NCI-H748 treated with DMSO at 0.1 percent for 48 hours (cell line): ENCODE measurements at places on chromosomes 1 and 21.

DNA sequence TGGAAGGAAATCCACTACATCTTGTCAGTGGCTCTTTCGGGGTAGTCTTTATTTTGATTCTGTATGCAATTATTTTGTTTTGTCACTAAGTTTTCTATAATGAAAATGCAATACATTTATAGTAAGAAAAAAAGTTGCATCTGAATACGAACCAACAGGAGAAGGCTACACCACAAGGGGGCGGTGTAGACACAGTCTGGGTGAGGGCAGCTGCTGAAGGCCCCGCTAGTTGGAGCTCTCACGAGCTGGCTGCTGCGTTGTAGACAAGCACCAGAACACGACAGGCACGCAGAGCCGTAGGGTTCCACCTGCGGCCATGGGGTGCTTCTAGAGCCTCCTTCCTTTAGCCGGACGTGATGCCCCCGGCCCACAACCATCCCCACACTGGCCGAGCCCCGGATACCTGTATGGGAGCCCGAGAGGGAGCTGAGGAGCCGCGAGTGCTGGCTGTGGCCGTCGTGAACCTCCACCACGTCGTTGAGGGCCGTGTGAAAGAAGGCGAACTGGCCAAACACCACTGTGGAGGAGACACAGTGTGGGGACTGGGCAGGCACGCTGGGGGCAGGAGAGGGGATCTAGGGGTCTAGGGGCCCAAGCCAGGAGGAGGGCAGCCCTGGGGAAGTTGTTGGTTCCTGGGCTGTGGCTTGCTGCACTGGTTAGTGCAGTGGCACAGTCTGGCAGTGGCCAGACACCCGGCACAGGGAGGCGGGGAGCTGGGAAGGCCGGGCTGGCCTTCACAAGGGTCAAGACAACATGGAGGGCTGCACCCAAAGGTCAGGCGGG lies 160.8 kb downstream of the ZSCAN20 start:
- peak; percentile 51 for DNase-seq

GRCh38 chr1:6445062-6445763 lies 20.6 kb downstream of the ESPN start:
- no peak for DNase-seq

DNA sequence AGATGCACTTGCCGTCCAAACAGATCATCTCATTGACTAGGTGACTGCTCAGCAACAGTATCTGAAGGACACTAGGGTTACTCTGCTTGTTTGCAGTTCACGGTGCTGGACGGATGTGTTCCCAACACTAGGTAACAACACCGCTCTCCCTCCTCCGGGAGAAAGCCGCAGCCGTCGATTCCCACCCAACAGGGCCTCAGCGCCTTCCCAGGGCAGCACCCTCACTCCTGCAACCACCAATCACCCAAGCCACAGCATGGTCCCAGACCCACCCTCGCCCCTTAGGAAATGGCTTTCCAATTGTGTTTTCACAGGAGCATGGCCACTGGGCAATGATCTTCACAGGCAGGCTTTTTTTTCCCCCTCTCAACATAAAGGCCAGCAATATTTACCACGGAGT lies 779 bp downstream of the TLR5 start:
- no peak for DNase-seq

- DNase-seq = no peak
These were observed 30.1 kb upstream of the VASH2 start for GRCh38 chr1:212920246-212920645.

DNA sequence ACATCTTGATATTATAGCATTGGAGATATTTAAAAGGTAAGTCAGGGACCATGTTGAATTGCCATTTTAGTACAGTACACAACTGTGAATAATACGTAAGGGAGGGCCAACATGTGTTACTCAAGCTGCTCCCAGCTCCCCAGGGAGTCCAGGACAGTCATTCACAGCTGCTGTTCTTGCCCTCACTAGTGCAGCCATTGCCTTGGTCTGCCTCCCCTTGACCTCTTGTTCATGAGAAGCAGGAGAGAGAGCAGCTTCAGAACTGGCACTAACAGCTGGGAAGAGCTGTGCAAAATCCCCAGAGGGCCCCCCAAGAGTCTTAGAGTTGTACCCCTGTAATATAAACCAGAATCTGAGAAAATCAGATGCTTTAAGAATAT lies 16.4 kb downstream of the TCEANC2 start:
- DNase-seq = no peak

GRCh38 chr21:25903607-25904006 lies 168.8 kb downstream of the GABPA start:
- no peak for DNase-seq

- no peak for DNase-seq
These were observed 613.7 kb upstream of the B3GALT2 start for GRCh38 chr1:193799948-193800690.

DNA sequence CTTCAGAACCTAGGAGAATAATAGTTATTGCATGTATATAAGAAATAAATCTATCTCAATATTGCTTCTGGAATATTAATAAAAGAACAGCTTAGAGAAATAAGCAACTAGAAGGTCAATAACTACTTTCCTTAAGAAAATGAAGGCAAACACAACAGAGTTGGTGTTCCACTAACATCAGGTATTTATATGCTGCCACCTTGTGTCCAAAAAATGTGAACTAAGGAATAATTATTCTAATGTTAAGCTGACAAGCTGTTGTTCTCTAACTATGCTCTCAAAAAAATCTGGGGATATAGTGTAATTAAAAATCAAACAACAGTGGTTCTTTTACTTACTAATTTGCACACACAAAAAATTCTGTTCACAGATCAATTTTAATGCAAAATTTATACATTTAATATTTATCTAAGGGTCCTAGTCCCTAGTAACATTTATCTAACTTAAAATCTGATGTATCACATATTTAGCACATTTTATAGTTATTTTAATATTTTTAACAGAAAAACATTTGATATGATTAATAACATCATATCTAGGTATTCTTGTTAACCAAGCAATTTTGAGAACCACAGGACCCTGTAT lies 39.6 kb downstream of the UCHL5 start:
- DNase-seq = peak; percentile 20
